ENCODE measurements at places on chromosomes 16 and 17. TPM values are rescaled to one million over a fixed set of nuclear protein-coding genes. Genes with fewer than 3 reads are reported as not detected.

Gene HEATR9
- total RNA-seq: not detected

Gene ZNF768
- 29.2 TPM for total RNA-seq

Gene UNC45B
- total RNA-seq: not detected

Gene ZNF785
- 20.0 TPM for total RNA-seq

Gene ARL17B
- total RNA-seq: 43.3 TPM

Gene KRTAP4-4
- total RNA-seq: not detected

Gene CHP2
- total RNA-seq: not detected

Gene PIMREG
- total RNA-seq: 0.69 TPM

Gene PLLP
- not detected for total RNA-seq

Gene PSMB10
- 232 TPM for total RNA-seq

Gene ACSM2A
- not detected for total RNA-seq

Gene SNX20
- 33.1 TPM for total RNA-seq

Gene GCGR
- total RNA-seq: not detected

Gene WNT9B
- total RNA-seq: not detected

Gene CTRL
- 4.1 TPM for total RNA-seq

Gene EPN3
- total RNA-seq: not detected

Gene RMI2
- 8.1 TPM for total RNA-seq

Gene KRT32
- not detected for total RNA-seq

Gene CES3
- total RNA-seq: 0.61 TPM

Gene RCVRN
- total RNA-seq: 0.38 TPM

Gene NPIPA8
- total RNA-seq: 0.51 TPM

Gene WNT3
- total RNA-seq: 1.0 TPM

Gene WIPF2
- total RNA-seq: 28.4 TPM

Gene SP6
- total RNA-seq: not detected

Gene TRIM25
- total RNA-seq: 63.5 TPM

Gene NR1D1
- 5.5 TPM for total RNA-seq

Gene YBX2
- total RNA-seq: not detected

Gene TCAP
- total RNA-seq: 2.3 TPM

Gene TAT
- not detected for total RNA-seq

Gene KRT23
- total RNA-seq: not detected

Gene TMEM220
- 2.4 TPM for total RNA-seq

Gene GLOD4
- 51.4 TPM for total RNA-seq

Gene POLR3K
- total RNA-seq: 26.5 TPM

Gene HS3ST3A1
- not detected for total RNA-seq

Gene C17orf58
- 3.5 TPM for total RNA-seq

Gene CA7
- total RNA-seq: not detected

Gene GNGT2
- total RNA-seq: 8.1 TPM

Gene CACNG5
- not detected for total RNA-seq

Gene HS3ST6
- total RNA-seq: not detected

Gene ABAT
- total RNA-seq: 12.6 TPM

Gene TRIM47
- 3.1 TPM for total RNA-seq

Gene PRSS27
- 1.5 TPM for total RNA-seq
